ENCODE measurements at places on chromosomes 16 and 17. TPM values are rescaled to one million over a fixed set of nuclear protein-coding genes. Genes with fewer than 3 reads are reported as not detected.

The KRTAP16-1 gene
- polyA plus RNA-seq, result not detected

The HOXB7 gene
- 0.81 TPM for polyA plus RNA-seq

The RCVRN gene
- polyA plus RNA-seq, result not detected

The PIK3R5 gene
- polyA plus RNA-seq, result not detected

The TEKT5 gene
- not detected for polyA plus RNA-seq

The MBTPS1 gene
- polyA plus RNA-seq, result 32.1 TPM

The KRT27 gene
- not detected for polyA plus RNA-seq

The OTOP3 gene
- polyA plus RNA-seq, result not detected

The HOXB13 gene
- not detected for polyA plus RNA-seq

The NXN gene
- polyA plus RNA-seq, result 84.0 TPM

The PIGS gene
- polyA plus RNA-seq, result 32.3 TPM

The AMZ2 gene
- polyA plus RNA-seq, result 102 TPM

The KLHL10 gene
- polyA plus RNA-seq, result not detected

The GINS2 gene
- polyA plus RNA-seq, result 37.7 TPM

The FCSK gene
- 6.2 TPM for polyA plus RNA-seq

The NPIPA8 gene
- polyA plus RNA-seq, result 0.06 TPM

The NKD1 gene
- polyA plus RNA-seq, result 0.10 TPM

The CX3CL1 gene
- 0.80 TPM for polyA plus RNA-seq

The CSH2 gene
- polyA plus RNA-seq, result not detected

The ABHD15 gene
- 5.5 TPM for polyA plus RNA-seq

The RASD1 gene
- polyA plus RNA-seq, result 0.07 TPM

The CHRNE gene
- polyA plus RNA-seq, result 0.04 TPM
